Ovary (tissue), 10 donors: ENCODE measurements at places on chromosomes 5 and 9. TPM values are rescaled to one million over a fixed set of nuclear protein-coding genes. Genes with fewer than 3 reads are reported as not detected.
A peak's percentile ranks its signal among the peaks of the same experiment; 100 is the strongest.

- H3K36me3 ChIP-seq, result no peaks in the 10 kb centered on the region
- no peaks in the 10 kb centered on the region for H3K27me3 ChIP-seq
- DNase-seq, result no peak
- H3K27ac ChIP-seq, result no peak overlapping the region
- no peak overlapping the region for H3K4me3 ChIP-seq
- H3K4me1 ChIP-seq, result no peaks in the 10 kb centered on the region
Measured at GRCh38 chr9:21901546-21901945, 92.6 kb downstream of the CDKN2A start.

The RAB3C gene
- total RNA-seq, result 3.1 TPM

DNA sequence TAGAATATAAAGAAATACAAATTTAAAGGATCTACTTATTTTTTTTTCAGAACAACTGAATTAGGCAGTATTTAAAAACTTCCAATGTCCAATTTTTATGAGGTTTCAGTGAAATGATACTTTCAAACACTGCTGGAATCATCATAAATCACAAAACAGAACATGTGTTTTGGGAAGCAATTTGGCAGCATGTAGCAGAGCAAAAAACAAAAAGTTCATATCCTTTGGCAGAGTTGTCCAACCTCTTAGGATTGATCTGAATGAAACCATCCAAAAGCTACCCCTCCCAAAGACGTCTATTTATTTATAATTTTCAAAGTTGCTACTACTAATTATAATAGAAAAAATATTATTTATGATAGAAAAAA, 192.4 kb upstream of the PUM3 start:
- no peak for DNase-seq
- H3K4me1 ChIP-seq, result no peaks in the 10 kb centered on the region
- H3K4me3 ChIP-seq, result no peak overlapping the region
- H3K27me3 ChIP-seq, result no peaks in the 10 kb centered on the region
- H3K36me3 ChIP-seq, result no peaks in the 10 kb centered on the region
- H3K27ac ChIP-seq, result no peak overlapping the region

- H3K4me1 ChIP-seq, result peaks cover 3% of the 10 kb centered on the region
- no peaks in the 10 kb centered on the region for H3K36me3 ChIP-seq
- H3K4me3 ChIP-seq, result peak overlapping the region; percentile 34
- no peak for DNase-seq
- H3K27ac ChIP-seq, result no peak overlapping the region
Measured at GRCh38 chr5:181215997-181216989, 6.8 kb upstream of the TRIM41 start.

- H3K27ac ChIP-seq, result no peak overlapping the region
- no peaks in the 10 kb centered on the region for H3K27me3 ChIP-seq
- DNase-seq, result no peak
- H3K36me3 ChIP-seq, result no peaks in the 10 kb centered on the region
- no peak overlapping the region for H3K4me3 ChIP-seq
Measured at GRCh38 chr9:109399258-109399767, 78.5 kb upstream of the EPB41L4B start.

The SLC46A2 gene
- 0.95 TPM for total RNA-seq

DNA sequence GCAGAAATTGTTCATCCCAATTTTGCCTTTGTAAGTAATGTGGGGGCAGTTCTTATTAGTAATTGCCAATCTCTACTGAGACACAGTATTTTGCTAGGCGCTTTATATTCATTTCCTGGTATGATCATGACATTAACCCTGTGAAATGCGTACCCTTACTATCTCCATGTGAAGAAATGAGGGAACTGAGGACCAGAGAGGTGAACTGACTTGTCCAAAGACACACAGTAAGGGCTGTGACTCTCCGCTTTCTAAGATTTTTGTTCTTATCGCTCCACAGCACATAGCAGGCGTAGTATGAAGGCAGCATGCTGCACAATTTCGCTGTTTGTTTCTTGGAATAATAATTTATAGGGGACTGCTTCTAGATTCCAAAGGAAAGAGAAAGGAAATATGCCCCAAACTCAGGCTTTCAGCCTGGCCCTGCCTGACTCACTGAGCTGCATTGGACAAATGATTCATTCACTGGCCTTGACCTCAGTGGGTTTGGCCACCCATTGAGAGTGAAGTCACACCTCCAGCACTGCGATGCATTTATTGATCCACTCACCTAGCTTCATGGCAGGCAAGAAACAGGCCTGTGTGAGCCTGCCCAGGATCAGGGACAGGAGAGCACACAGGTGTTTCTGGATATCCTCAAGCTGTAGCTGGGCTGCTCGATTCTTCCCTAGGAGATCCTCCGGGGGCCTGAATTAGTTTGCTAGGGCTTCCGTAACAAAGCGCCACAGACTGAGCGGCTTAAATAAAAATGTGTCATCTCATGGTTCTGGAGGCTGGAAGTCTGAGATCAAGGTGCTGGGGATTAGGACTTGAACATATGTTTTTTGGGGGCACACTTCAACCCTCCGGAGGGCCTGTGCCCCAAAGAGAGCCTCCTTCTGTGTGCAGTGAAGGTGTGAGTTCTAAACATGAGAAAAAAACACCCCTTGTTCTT, 7.2 kb upstream of the DUSP1 start:
- no peaks in the 10 kb centered on the region for H3K36me3 ChIP-seq
- no peak overlapping the region for H3K4me3 ChIP-seq
- no peaks in the 10 kb centered on the region for H3K27me3 ChIP-seq
- no peak for DNase-seq

GRCh38 chr5:180175015-180175431, 34.0 kb downstream of the RASGEF1C start:
- no peak overlapping the region for H3K4me3 ChIP-seq
- DNase-seq, result no peak
- no peaks in the 10 kb centered on the region for H3K36me3 ChIP-seq
- no peak overlapping the region for H3K27ac ChIP-seq
- peaks cover 3% of the 10 kb centered on the region for H3K4me1 ChIP-seq

The IFNK gene
- not detected for total RNA-seq

DNA sequence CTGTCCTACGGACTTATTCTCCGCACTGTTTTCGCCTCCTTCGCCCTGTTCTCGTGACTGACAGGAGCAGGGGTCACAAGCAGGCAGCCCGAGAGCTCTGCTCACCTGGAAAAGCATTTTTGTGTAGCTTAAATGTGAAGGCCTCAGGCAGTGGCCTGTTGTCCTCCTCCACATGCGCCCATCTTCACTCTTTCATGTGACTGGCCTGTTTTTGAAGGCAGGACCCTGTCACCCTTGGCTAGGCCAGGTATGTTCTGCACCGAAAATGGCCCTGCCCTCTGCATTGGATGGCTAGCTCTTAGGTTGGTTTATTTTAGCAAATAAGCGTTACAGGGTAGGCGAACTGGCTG, 614 bp upstream of the CPLANE1 start:
- no peaks in the 10 kb centered on the region for H3K36me3 ChIP-seq
- H3K4me3 ChIP-seq, result peak overlapping the region; percentile 80
- no peak for DNase-seq

- no peaks in the 10 kb centered on the region for H3K4me1 ChIP-seq
- DNase-seq, result no peak
- no peak overlapping the region for H3K4me3 ChIP-seq
- H3K27ac ChIP-seq, result no peak overlapping the region
Measured at GRCh38 chr5:89437450-89438435, 554.8 kb upstream of the MEF2C start.

The SLIT3 gene
- 31.6 TPM for total RNA-seq

The AK8 gene
- 2.0 TPM for total RNA-seq

DNA sequence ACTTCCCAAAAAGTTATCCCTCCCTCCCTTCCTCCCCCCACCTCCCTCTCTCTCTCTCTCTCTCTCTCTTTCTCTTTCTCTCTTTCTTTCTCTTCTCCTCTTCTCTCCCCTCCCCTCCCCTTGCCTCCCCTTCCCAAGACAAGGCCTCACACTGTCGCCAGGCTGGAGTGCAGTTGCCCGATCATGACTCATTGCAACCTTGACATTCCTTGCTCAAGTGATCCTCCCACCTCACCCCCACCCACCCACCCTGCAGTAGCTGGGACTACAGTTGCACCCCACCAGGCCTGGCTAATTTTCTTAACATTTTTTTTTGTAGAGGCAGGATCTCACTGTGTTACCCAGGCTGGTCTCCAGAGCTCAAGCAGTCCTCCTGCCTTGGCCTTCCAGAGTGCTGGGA, 32.8 kb downstream of the VPS13A start:
- no peak for DNase-seq
- H3K27me3 ChIP-seq, result no peaks in the 10 kb centered on the region

The PCDHB2 gene
- 3.9 TPM for total RNA-seq

DNA sequence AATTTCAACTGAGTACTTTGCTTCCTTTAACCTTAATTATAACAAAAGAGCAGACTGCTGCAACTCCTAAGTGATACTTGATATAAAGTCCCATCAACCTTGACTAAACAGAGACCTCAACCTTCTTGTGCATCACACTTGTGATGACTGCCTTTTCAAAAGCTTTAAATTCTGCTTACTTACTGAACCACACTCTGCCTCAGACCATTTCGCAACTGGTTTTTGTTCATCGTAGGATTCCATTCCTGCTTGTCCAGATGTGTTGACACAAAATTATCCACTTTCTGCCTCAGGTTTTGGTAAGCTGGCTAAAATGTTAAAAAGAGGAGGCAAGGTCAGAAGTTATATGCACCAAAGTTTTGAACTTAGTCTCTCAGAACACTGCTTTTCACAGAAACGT, 3.5 kb downstream of the BOD1 start:
- H3K27ac ChIP-seq, result no peak overlapping the region
- no peaks in the 10 kb centered on the region for H3K27me3 ChIP-seq
- no peaks in the 10 kb centered on the region for H3K36me3 ChIP-seq
- DNase-seq, result no peak
- H3K4me1 ChIP-seq, result peaks cover 9% of the 10 kb centered on the region

DNA sequence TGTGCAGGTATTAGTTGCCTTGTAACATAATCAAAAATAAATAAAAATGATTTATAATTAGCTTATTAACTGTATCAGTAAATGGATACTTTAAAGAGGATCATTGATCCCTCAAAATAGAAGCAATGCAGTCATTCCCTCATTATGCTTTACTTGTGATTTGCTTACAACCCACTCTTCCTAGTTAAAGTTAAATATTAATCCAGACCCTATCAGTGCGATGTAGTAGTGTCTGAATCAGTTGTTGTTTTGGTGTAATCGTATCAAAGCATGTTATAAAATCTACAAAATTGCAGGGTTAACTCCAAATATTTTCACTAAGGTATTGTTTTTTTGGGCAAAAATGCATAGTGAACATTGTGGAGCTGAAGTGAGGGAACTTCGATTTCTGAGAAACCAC, 17.6 kb downstream of the TENT4A start:
- no peaks in the 10 kb centered on the region for H3K36me3 ChIP-seq
- H3K4me1 ChIP-seq, result peaks cover 26% of the 10 kb centered on the region
- no peaks in the 10 kb centered on the region for H3K27me3 ChIP-seq
- DNase-seq, result no peak
- H3K27ac ChIP-seq, result no peak overlapping the region

The SLC45A2 gene
- total RNA-seq, result not detected

The SPINK7 gene
- total RNA-seq, result not detected

DNA sequence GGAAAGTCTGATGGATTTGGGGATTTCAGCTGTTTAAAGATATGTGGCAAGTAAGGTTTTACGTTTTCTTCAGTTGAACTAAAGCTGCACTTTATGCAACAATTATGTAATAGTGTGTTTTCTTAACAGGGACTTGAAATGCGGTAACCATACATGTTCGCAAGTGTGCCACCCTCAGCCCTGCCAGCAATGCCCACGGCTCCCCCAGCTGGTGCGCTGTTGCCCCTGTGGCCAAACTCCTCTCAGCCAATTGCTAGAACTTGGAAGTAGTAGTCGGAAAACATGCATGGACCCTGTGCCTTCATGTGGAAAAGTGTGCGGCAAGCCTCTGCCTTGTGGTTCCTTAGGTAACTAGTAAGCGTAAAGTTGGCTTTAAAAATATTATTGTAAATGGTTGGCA, 28.5 kb downstream of the NFX1 start:
- no peaks in the 10 kb centered on the region for H3K27me3 ChIP-seq
- no peak overlapping the region for H3K27ac ChIP-seq
- no peak overlapping the region for H3K4me3 ChIP-seq
- H3K36me3 ChIP-seq, result no peaks in the 10 kb centered on the region

GRCh38 chr9:38445154-38446043, 21.1 kb upstream of the IGFBPL1 start:
- H3K4me3 ChIP-seq, result no peak overlapping the region
- H3K27ac ChIP-seq, result no peak overlapping the region
- no peak for DNase-seq
- no peaks in the 10 kb centered on the region for H3K27me3 ChIP-seq
